ENCODE measurements at places on chromosomes 2 and 18.

DNA sequence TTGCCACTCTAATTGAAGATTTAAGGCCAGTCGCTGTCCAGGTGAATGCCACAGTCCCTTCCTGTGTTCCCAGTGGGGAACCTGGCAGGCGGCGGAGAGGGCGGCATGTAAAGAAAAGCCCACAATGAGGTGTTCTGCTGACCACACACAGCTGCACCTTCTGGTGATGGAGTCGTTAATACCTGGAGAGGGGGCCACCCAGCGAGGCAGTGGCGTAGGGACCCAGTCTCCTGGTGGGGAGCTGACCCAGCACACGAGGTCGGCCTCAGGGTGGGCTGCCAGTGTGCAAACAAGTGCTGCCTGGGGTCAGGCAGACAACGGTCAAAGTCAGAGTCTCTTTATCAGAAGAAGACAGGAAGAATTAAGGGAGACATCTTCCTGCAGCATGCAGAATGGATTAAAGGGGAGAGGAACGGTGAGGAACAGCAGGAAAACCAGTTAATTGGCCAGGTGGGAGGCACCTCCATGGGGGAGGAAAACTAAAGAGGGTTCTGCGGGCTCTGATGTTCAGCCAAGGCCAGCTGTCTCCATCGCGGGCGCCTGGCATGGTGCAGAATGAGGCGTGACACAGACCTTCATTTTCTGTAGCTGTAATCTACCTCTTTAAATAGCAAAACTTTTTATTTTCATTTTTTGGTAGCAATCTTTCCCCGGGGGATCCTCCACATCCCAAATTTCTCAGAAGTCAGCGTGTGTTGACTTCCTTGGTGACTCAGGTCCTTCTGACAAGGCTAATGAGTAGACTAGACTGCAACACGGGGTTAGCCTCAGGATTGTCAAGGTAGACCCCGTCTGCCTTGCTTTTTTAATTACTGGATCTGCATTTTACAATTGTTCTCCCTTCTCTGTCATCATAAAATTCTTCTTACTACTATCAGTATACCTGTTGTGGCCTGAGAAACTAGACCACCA is 78.3 kb downstream of the SMAD7 start:
- DNase-seq, result no peak

- no peak for DNase-seq
These were observed 103.2 kb downstream of the ZNF521 start for GRCh38 chr18:25248755-25249154.

DNA sequence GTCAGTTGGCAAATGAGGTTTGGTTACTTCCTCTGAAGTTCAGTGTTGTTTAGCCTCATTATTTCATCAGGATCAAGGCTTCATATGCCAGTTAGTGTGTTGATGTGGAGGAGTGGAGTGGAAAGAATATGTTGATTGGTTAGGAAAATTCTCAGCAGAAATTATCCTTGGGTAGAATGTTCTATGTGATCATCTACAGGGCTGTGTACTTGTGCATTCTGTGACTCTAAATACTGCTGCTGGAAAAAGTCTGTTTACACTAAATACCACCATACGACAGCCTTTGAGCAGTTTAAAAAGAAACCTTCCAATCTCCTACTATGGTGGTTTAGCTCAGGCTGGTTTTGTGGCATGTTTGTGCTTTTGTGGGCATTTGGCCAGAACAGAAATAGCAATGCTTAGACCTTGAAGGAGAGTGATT is 25.8 kb downstream of the CAB39 start:
- DNase-seq, result no peak

DNA sequence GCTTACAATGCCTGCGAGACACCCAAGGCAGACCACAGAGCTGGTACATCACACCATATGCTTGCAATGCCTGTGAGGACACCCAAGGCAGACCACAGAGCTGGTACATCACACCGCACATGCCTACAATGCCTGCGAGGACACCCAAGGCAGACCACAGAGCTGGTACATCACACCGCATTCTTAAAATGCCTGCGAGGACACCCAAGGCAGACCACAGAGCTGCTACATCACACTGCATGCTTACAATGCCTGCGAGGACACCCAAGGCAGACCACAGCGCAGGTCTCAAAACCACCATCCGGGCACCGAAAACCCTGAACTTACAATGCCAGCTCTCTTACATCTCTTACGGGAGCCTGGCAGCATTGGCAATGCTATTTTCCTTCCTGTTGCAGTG is 799.6 kb downstream of the GALR1 start:
- no peak for DNase-seq

DNA sequence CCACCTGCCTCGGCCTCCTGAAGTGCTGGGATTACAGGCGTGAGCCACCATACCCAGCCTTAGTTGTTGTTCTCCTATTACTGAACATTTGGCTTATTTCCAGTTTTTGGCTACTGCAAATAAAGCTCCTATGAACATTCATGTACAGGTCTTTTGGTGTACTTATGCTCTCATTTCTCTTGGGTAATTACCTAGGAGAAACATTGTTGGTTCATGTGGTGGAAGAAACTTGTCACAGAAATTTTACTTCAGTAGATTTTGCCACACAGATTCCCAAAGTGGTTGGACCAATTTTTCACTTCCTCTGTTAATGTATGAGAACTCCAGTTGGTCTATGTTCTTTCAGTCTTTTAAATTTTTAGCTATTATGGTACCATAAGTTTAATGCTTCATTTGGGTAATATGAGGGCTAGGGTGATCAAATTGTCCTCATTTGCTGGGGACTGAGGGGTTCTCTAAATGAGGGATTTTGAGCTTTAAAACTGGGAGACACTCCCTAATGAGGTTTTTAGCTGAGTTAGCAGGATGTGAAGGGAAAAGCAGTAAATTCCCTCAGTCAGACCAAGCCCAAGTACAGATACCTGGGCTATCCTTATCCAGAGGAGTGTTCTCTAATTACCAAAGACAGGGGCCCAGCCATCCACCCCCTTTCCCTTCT is 33.9 kb downstream of the MTA3 start:
- no peak for DNase-seq

- DNase-seq, result no peak
These were observed 14.7 kb downstream of the CAPN10 start for GRCh38 chr2:240601061-240601830.

DNA sequence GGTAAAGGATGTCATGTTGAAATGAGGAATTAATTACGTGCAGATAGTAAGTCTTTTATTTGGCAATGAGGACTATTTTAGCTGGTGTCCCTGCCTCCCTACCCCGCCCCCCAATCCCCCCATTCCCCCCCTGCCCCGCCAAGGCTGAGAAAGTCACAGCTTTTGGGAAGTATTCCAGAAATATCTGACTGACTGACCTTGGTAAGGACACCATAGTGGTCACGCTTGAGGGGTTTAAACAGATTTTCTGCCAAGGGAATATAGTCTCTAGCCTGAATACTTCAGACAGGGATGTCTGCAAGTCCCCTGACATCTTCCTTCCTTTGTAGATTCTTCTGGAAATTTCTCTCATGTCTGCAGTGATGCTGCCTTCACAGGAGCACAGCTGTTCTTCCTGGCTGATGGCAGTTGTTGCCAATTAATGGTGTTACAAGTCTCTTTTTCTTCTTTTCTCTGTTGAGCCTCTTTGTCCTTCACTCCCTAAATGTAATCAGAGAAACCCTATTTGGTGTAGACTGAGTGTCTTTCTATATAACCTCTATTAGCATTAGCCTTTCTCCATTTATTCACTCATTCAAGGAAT is 53.7 kb upstream of the MGAT5 start:
- no peak for DNase-seq

DNA sequence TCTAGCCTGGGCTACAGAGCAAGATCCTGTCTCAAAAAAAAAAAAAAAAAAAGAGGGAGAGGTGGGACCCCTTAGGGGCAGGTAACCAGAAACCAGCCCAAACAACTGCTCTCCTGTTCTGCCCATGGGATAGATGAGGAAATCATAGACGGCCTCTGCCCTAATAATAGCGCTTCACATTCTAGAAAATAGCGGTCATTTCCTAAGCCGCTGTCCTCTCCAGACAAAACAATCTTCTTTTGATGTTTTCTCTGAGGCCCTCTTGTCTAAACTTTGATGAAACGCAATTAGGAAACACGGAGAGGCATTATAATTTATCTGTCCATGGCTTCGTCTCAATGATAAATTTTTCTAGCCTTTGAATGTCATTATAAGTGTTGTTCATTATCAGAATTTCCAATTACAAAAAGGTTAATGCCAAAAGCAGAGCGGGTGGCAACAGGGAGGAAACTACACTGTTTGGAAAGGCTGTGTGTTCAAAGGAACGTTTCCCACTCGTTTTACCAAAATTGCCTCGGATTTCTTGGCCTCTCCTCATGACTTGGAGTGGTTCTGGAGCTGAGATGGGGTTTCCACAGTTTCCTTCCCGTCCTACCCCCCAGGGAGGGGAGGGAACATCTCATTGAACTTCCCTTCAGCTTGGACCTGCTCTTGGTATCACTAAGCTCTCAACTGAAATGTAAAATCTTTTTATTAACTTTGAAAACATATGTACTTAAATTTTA is 151.6 kb upstream of the ZNF236 start:
- no peak for DNase-seq

DNA sequence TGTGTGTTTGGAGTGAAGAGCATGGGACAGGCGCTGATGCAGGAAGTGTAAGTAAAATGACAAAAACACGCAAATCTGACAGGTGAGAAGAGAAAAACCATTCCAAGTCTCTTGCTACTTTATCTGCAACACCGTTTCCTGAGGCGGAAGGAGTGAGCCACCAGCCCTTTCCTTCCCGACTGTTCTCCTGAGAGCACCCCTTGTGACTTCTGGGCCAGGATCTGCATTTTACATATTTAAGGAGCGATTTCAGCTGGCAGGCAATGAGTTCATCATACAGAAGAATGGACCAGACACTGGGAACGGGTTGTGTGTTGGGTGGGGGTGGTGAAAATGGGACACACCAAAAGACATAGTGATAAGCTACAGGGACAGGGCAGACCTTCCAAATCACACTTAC is 277.3 kb downstream of the TGIF1 start:
- DNase-seq, result no peak

GRCh38 chr2:105179469-105180372 is 61.8 kb upstream of the GPR45 start:
- no peak for DNase-seq

DNA sequence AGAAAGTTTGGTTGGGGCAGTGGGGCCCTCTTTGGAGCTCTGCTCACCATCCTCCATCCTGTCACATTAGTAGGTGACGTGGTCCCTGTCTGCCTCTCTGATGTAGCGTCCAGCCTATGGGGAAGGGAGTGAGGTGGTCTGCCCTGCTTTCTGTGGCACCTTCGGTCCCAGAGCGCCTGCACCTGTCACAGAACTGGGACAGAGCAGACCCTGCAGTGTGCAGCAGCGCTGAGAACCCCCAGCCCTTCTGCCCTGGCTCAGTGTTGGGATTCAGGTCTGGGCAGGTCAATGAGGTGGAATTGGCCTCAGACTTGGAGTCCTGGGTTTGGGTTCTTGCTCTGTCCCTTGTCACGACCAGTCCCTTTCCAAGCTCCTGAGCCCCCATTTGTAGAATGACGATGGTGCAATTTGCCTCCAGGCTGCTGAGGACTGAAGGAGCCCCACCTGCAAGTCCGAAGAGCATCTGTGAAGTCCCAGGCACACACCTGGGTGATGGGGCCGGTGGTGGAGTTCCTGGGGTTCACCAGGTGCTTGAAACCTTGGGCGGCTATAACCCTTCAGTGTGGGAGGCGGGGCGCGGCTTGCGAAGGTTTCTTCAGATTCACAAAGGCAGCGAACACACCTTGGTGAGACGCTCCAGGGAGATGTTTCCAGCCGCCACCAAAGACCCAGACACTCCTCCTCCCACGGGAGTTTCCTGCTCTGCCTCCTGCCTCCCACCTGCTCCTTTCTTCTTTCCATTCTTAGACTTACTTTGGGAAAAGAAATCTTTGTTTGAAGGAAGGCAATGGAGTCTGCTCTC is 265.4 kb upstream of the HDAC4 start:
- DNase-seq, result no peak

- no peak for DNase-seq
These were observed 11.2 kb downstream of the GAREM2 start for GRCh38 chr2:26184121-26184520.

DNA sequence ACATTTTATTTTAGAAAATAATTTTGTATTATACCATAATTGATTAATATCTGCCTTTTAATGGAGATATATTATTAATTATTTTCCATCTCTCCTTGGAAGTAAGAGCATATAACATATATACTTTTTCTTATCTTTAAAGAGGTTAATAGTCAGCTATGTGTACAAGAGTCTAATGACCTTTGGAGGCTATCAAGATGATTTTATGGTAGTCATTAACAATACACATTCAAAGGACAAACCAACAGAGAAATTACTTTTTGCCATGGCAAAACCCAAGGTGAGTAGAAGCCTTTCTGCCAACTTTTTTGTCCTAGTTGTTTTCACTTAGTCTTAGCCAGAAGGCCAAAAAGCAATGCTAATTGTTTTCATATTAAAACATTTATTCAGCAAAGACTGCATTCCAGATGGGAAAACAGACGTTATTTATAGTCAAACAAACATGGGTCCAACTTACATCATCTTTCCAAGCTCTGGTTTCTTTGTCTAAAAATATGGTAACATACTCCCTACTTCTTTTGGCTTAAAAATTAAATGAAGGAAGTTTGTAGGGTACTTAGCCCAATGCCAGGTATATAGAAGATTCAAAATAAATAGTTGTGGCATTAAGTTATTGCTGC is 9.6 kb upstream of the DYNC2LI1 start:
- DNase-seq, result no peak

DNA sequence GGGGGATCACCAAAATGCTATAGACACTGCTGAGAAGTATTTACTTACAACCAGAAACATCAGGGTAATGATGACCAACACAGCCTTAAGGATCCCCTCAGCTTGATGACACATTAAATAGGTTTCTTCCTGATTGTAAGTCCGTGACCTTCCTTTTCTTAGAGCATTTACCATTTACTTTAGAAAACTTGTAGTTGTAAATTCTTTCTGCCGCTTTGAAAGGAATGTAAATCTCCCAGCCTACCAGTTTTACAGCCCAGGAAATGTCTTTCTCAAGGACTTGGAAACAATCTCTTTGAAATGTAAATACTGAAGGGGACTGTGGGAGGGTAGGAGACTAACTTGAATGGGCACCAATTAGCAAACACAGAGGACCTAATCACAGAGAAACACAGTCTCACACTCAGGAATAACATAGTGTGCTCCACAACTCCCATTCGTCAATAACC is 278.6 kb downstream of the DSC3 start:
- DNase-seq, result no peak

GRCh38 chr2:113079131-113079530 is 11.4 kb downstream of the IL1F10 start:
- no peak for DNase-seq

GRCh38 chr18:55510809-55511208 is 77.2 kb downstream of the TCF4 start:
- DNase-seq, result no peak

DNA sequence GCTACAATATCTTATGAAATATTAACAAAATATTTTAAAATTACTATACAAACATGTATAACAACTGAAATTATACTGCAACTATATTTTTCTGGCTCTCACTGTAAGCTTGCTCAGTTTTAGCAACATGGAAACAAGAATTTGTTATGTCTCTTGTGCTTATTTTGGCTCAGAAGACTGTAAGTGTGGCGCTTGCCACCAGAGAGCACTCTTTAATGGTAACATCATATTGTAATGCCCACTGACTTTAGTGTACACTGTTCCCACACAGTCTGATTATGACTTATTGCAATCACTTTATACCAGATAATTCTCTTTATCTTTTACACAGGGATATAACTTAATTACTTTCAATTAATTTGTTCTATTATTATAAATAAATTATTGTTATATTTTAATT is 1500.6 kb upstream of the TMEFF2 start:
- no peak for DNase-seq

GRCh38 chr2:195313962-195314361 is 343.1 kb upstream of the SLC39A10 start:
- no peak for DNase-seq
